Thoracic aorta (tissue), 2 donors: ENCODE measurements at places on chromosomes 3 and 15.

DNA sequence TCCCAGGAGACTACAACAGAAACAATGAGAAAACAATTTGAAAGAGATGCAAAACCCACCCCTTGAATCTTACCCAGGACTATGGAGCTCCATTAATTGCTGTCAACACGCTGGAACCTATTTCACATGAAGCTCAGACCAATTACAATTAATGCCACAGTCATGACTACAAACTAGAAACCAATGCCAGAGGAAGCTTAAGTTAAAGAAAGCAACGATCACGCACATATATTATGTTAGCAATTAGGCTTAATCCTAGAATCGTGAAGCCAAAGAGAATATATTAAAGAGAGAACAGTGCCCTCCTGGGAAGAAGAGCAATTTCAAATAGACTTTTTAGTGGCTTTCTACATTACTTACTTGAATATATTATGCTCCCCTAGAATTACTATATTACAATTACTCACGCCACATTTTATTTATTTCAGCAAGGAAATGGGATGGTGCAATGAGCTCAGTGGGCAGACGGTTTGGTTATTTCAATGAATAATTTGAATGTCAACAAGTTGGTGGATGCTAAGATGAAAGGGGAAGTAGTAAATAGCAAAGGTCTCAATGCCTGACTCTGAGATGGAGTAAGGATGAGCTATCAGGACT is 125.5 kb downstream of the GREM1 start:
- DNase-seq: no peak

DNA sequence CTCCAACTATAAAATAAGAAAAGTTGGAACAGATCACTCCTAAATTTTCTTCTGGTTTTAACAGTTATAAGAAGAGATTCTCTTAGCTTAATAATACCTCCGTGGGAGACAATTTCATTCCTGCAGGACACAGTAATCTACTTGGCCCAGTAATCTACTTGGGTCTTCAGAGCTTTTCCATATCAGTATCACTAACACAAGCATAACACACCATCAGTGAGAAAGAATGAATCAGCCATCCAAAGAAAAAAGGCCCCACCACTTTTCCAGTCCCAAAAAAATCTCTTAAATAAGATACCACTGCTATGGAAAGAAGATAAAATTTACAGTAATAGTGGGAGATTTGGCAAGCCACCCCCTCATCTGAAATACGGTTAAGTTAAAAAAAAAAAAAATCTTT is 20.2 kb downstream of the SIN3A start:
- DNase-seq: no peak

GRCh38 chr15:90266061-90266431 is 574 bp downstream of the NGRN start:
- no peak for DNase-seq

DNA sequence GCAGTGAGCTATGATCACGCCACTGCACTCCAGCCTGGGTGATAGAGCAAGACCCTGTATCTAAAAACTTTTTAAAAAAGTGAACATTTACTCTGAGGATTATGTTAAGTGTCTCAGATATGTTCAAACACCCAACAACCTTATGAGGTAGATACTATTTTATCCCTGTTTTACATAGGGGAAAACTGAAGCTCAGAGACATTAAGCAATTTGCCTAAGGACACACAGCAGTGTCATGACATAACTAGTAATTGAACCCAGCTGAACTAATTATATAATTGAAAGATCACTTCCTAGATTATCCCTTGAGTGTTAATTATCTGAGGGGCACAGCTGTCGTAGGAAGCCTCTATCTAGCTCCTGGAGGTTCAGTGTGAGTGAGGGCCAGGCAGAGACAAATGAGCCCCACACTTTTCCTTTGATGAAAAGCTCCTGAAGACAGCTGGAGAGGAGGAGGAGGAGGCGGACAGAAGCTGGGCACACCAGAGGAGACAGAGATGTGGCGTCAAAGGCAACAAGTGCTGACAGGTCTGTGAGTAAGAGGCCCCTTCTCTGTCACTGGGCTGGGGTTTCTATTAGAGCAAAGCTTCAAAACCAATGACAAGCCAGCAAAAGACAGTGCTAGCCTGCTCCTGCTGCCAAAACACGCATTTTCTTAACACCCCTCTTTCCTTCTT is 20.5 kb downstream of the TRH start:
- DNase-seq: no peak

DNA sequence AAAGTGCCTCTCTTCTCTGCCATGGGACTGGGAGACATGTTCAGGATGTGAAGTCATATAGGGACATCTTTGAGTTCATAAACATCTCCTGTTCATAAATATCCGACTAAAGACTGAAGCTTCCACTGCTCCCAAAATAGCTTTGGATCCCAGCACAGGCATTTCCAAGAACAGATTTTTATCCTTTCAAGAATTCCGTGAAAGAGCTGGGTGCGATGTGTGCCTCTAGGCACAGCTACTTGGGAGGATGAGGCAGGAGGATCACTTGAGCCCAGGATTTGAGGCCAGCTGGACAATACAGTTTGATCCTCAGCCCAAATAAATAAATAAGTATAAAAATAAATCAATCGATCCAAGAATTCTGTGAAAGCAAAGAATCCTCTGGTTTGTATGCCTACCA is 6.7 kb upstream of the ISLR2 start:
- DNase-seq: no peak

- no peak for DNase-seq
Measured at GRCh38 chr3:61839256-61839655, 277.9 kb downstream of the PTPRG start.

DNA sequence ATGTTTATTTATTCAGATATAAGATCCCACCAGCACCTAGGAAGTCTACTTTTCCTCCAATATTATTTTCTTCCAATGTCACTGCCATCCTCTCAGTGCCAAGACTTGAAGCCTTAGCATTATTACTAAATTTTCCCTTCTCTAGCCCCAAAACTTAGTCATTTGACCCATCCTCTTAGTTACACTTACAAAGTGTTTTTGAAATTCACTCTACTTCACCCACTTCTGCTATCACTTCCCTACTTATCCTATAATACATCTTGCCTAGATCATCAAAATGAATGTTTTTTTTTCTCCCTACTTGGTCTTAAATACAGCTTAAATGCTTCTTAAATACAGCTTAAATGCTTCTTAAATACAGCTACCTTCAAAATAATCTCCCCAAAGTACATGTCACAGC is 376.6 kb downstream of the RSL24D1 start:
- no peak for DNase-seq

- no peak for DNase-seq
Measured at GRCh38 chr3:139463466-139463865, 12.8 kb downstream of the RBP2 start.

GRCh38 chr3:172530101-172530561 is 6.9 kb upstream of the TNFSF10 start:
- DNase-seq: no peak

- DNase-seq: no peak
Measured at GRCh38 chr15:80317389-80318182, 65.6 kb upstream of the CTXND1 start.

DNA sequence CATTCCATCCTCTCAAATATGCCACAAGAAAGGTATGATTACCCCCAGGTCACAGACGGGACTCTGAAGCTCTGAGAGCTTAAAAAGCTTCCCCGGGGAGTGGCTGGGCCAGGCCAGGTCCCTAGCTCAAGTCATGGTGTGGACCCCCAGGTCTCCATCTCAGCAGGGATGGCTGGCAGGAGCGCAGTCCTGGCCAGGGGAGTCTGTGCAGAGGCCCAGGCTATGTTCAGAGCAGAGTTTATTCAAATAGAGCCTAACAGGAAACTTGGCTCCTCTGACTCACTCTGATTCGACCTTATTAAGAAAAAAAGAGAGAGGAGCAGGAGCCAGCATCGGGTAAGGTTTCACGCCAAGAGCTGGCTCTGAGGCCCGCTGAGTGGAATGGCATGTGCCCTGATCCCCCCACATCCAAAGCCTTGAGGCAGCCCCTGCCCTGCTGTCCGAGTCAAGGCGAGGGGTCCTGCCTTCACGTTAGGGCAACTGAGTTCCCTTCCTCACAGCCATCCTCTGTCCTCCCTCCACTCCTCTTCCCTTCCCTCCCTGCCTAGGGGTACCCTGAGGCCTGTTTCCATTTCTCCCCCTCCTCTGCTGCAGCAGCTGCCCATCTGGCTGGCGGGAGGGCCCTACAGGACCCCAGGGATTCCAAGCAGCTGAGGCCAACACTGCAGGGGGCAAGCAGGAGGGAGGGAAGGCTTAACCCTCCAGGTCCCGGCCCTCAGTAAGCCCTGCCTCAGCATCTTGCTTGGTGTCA is 1.9 kb upstream of the LOXL1 start:
- DNase-seq: no peak

- DNase-seq: no peak
Measured at GRCh38 chr3:108823227-108823626, 641 bp downstream of the TRAT1 start.

GRCh38 chr3:143924522-143925285 is 46.9 kb upstream of the DIPK2A start:
- no peak for DNase-seq

DNA sequence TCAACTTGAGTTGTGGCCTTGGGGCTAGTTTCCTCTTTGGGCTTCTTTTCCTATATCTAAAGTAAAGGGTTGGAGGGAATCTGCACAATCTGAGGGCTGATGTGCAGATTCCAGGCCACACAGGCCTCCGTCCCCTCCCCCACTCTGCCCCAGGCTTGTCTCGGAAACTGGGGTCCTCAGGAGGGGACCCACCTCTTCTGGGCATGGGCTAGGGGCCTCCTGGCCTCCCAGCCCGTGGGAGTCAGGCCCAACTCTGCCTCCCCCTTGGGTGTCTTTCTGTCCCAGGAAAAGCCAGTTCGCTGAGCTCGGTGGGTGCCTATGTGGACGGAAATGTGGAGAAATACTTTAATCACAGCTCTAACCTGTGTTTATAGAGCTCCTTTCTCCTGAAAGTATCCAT is 4.8 kb downstream of the SMAD6 start:
- no peak for DNase-seq

DNA sequence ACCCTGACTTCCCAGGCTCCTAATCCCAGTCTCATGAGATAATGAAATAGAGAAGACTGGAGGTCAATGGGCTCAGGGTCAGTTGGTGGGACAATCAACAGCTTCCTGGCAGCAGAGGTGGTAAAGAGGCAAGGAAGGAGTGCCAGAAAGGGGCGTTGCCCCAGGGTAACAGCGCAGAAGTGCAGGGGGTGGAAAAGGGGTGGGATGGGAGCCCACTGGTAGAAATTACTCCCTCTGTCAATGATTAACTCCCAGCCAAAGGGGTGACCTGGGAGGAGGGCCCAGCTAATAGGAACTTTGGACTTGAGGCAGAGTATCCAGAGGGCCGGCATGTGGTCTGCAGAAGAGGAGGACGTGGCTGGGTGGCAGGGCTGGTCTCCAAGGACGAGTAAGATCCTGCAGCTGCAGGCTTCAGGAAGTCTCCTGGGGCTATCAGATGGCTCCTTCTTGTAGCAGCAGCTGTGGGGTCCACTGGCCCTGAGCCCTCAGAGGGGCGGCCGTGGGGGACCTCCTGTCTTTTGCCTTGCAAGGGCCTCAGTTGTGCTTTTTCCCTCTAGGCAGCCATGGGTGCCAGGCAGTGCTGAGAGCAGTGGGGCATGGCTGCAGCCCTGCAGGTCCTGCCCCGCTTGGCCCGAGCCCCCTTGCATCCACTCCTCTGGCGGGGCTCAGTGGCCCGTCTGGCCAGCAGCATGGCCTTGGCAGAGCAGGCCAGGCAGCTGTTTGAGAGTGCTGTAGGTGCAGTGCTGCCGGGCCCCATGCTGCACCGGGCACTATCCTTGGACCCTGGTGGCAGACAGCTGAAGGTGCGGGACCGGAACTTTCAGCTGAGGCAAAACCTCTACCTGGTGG is 2.3 kb downstream of the GLYCTK start:
- DNase-seq: no peak

DNA sequence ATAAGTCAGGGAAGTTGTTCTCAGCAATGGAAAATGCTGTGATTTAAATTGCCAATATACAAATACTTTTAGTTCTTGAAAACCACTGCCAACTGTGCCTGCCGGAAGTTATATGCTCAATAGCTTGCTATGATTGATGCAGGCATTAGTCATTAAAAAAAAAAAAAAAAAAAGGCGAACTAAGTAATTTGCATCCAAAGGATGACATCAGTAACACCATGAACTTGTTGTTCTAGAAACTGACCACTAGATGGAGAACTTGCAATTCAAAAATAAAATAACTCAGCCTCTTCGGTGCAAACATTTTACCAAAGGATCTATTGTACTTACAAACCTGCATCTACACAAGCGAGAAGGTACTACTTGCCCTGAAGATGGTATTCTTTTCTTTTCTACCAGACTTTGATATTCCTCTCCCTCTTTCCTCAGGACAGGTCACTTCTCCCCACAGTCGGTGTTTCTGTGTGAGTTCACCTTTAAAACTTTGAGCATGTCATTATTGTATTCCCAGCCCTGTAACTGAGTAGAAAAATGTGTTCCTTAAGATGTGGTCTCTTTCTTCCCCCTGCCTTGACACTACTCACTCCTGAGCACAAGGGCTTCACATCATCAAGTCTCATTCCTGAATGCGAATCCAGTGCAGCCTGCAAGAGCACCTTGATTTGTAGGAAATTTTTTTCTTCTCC is 115.0 kb upstream of the VEPH1 start:
- no peak for DNase-seq
